ENCODE measurements at places on chromosomes 12 and 14. TPM values are rescaled to one million over a fixed set of nuclear protein-coding genes. Genes with fewer than 3 reads are reported as not detected.

DNAI7 gene
- 0.79 TPM for total RNA-seq

MAP3K9 gene
- 6.9 TPM for total RNA-seq

MYO1H gene
- 2.4 TPM for total RNA-seq

ACVRL1 gene
- total RNA-seq, result 46.8 TPM

SLC17A8 gene
- not detected for total RNA-seq

OSGEP gene
- total RNA-seq, result 33.6 TPM

SLCO1B1 gene
- total RNA-seq, result not detected

ITGB7 gene
- total RNA-seq, result 2.5 TPM

DDX54 gene
- 15.4 TPM for total RNA-seq

CLEC9A gene
- total RNA-seq, result 0.99 TPM

REM2 gene
- not detected for total RNA-seq

PRH1 gene
- 46.6 TPM for total RNA-seq

Data from skin of body (tissue), 3 donors.